ENCODE measurements at places on chromosomes 6 and 20. TPM values are rescaled to one million over a fixed set of nuclear protein-coding genes. Genes with fewer than 3 reads are reported as not detected.

DNA sequence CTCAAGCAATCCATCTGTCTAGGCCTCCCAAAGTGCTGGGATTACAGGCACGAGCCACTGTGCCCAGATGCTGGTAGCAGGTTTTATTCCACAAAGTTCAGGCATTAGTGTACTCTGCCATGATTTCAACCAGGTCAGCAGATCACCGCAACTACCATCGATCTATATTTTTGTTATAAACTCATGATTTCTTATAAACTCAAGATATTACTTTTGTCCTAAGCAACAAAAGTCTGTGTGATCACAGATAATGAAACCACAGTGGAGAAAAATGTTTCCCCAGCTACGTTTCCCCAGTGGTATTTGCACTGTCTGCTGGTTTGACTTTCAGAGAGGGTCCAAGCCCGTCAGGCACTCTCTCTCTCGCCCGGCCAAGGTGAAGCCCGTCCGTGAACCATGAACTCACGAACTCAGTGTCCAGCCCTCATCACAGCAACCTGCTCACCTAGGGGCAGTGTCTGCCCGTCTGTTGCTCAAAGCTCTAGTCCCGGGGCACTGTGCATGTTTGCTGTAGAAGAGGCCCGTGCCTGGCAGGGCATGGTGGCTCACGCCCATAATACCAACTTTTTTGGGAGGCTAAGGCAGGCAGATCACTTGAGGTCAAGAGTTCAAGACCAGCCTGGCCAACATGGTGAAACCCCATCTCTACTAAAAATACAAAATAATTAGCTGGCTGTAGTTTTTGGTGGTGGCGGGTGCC, 7.0 kb downstream of the SLC4A11 start:
- DNase-seq, result no peak

DNA sequence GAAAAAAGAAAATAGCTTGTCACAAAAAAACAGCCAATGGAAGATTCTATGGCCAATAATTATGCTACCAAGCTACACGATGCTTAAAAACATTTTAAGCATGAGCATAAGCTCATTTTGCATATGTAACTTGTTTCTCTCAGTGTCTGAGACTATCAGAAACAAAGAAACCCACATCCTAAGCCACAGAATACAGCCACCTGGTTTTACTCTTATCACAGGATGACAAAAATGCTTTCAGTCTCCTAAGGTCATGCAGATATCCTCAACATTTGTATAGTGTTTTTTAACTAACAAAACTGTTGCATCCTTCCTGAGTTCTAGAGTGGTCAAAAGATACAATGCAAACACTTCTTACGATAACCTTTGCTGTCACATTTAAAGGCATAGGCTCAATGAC, 172.1 kb upstream of the RUNX2 start:
- peak; percentile 88 for DNase-seq

- no peak for DNase-seq
Observed at GRCh38 chr20:63416631-63417030, 55.5 kb upstream of the CHRNA4 start.

DNA sequence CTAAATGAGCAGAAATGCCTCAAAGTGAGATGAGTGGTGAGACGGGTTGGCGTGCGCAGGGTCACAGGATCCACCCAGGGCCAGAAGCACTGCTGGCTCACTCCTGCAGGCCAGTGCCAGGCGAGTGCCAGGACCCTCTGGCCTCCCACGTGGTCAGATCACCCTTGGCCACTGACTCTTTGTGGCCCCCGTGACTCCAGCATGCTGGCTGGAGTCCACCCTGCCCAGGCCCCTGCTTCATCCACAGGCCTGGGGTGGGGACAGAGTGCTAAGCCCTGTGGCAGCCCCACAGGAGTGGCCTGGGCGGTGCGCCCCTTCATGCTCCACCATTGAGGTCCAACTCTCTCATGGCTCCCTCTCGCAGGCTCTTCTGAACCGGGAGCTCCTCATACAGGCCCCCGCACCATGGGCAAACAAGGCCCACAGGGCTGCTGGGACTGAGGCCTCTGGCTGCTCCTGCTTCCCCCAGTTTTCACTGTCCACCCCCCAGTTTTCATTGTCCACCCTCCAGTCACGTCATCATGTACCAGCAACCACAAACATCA, 61.6 kb downstream of the ABHD12 start:
- no peak for DNase-seq

- DNase-seq, result no peak
Observed at GRCh38 chr20:20229595-20229994, 138.3 kb upstream of the INSM1 start.

GRCh38 chr6:43060755-43061633, 1.6 kb downstream of the KLC4 start:
- no peak for DNase-seq

GRCh38 chr6:71351190-71351589, 62.6 kb downstream of the OGFRL1 start:
- no peak for DNase-seq

- DNase-seq, result no peak
Observed at GRCh38 chr20:49794336-49795134, 18.1 kb upstream of the SLC9A8 start.

GRCh38 chr6:54681267-54681666, 165.3 kb upstream of the FAM83B start:
- no peak for DNase-seq

DNA sequence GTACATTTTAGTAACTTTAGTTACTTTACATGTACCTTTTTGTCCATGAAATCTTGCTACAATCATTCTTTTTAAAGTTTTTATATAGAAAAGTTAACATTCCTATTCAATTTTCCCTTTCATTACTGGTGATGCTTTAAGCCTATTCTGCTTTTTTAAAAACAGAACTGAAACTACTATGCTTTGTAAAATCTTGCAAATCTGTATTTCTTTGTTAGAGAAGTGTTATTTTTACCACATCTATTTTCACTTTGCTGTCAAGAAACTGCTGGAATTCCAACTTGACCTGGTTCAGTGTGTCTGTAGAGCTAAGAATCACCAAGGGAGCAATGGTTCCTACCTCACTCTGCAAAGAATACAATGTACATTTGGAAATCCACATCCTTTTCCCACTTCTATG, 21.8 kb upstream of the SAMD5 start:
- no peak for DNase-seq

DNA sequence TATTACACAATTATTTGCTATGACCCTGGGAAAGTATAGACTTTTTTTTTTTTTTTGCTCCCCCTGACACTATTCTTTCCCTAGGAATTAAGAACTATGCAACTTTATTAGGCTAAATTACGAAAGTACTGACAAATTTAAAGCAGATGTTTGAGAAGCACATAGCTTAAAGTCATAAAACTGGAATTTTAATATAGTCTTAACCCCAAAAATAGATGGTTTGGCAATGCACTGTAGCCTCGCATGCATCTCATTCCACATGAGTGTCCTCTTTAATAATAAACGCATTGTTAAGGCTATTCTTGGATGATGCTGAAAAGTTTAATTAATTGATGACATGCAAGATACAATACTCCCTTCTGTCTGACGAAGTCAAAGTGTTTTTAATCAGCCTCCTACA, 49.3 kb downstream of the TBC1D7 start:
- no peak for DNase-seq

GRCh38 chr6:38773338-38773737, 58.2 kb downstream of the DNAH8 start:
- DNase-seq, result peak; percentile 79

- no peak for DNase-seq
Observed at GRCh38 chr20:55054453-55054852, 579.1 kb downstream of the DOK5 start.

The COL9A3 gene
- 0.47 TPM for total RNA-seq

The C6orf15 gene
- total RNA-seq, result not detected

The CCM2L gene
- total RNA-seq, result not detected

The ULBP2 gene
- total RNA-seq, result 0.40 TPM
